ENCODE measurements at places on chromosomes 4 and X.
A peak's percentile ranks its signal among the peaks of the same experiment; 100 is the strongest.

- DNase-seq, result peak; percentile 70
Measured at GRCh38 chrX:103918050-103918449, 44.4 kb upstream of the TMSB15B start.

DNA sequence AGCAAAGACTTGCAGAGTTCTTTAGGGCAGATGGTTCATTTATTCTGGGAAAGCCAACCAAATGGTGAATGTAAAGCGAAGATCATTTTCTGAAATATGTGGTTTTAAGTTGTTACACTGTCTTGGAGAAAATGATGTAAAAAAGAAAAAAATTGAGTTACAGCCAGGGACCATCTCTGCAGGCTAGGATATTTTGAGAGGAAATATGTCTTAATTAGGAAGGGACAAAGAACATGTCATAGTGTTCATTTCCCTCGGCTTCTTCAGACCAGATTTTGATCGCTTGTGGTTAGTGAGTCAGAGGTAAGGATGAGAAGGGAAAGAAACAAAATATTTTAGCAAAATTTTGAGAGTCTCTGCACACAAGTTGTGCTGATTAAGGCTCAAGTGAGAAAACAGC is 59.0 kb upstream of the C1QTNF7 start:
- no peak for DNase-seq

DNA sequence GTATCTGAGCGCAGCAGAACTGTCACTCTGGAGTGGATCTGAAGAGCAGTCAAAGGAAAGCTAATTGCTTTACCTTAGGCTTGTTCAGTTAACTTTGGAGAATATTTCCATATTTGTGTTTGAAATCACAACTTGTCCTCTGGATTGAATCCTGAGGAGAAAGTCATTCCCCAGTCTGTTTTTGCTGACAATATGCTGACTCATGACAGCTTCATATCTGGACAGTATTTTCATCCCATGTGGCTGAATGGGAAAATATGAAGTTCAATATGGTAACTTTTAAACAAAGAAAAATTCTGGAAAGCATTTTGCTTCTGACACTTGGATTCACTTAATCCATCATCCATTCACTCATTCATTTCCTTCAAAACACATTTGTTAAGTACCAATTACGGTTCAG is 46.3 kb upstream of the MAGEC3 start:
- DNase-seq, result no peak

GRCh38 chr4:151809716-151810115 is 48.9 kb upstream of the GATB start:
- no peak for DNase-seq

DNA sequence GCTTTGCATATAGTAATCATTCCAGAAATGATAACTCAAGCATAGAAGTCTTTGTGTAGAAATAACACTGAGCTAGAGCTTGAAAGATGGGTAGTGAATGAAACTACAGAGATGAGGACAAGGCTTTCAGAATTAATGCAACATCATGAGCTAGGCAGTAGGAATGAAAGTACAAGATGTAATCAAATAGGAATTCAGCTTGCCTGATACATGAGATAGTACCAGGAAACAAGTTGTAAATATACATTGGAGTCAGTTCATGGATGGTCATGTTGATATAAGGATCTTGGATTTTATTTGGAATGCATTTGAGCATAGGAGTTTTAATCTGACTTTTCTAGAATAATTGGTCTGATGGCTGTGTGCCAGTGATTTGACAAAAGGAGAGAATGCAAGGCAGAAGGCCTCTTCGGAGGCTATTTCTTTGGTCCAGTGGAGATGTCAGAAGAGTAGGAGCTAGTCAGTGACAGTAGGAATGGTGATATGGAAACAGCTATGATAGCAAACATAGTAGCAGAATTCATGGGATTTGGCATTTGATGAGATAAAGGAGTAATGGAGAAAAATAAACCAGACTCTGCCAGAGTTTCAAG is 206.4 kb upstream of the PACRGL start:
- no peak for DNase-seq

- no peak for DNase-seq
Measured at GRCh38 chrX:134588806-134589205, 69.5 kb downstream of the PLAC1 start.

- DNase-seq, result peak; percentile 56
Measured at GRCh38 chr4:14309431-14309830, 681.9 kb upstream of the BOD1L1 start.

DNA sequence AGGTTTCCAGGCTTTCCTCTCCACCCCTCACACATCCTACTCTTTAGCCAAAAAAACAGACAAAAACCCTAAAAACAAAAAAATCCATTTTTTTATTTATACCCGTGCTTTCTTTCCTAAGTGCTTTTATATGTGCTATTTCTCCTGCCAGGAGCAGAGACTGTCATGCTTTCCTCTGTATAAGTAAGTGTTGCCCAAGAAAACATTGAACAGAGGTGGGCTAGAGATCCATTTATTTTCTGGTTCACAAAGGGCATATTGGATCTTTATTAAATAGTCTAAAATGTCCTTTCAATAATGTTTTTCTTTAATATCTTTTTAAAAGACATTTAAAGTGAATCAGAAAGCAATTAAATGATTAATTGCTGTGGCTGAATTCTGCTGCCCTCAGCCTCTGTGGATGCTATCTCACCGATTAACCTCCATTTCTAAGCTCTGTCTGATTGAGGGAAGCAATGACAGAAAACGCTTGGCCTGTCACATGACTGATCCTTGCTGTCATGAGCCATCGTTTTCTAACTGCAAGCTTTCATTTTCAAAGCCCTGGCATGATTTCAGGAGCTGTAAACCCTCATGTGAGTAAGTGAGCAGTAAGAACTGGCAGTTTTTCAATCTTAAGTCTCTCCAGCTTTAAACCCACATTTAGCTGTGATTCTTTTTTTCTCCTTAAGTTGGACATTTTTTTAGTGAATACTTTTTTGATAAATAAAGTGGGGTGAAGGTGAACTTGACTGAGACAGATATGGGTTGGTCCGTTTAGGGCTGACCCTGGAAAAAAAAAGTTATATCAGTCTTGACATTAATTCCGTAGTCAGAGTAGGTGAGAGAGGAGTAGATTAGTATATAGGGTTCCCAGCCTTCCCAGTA is 180.7 kb upstream of the PGRMC2 start:
- DNase-seq, result peak; percentile 73

DNA sequence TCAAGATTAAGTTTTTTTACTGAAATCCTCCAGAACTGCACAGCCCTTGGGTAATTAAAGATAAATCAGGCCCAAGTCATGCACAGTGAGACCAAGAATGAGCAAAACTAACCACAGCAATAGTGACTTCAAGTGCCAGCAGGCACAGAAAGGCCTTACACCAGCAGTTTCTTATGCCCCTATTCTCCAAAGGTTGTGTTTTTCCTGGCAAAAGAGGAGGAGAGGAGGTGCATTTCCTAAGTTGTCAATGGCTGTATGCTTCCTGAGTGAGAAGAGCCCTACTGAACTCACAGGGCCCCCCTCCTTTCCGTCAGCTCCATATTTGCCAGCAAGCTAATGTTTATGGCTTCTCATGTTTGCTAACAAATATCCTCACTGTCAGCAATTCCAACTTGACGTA is 418.7 kb upstream of the INTU start:
- DNase-seq, result peak; percentile 42

- no peak for DNase-seq
Measured at GRCh38 chrX:71236836-71237235, 13.8 kb downstream of the GJB1 start.

DNA sequence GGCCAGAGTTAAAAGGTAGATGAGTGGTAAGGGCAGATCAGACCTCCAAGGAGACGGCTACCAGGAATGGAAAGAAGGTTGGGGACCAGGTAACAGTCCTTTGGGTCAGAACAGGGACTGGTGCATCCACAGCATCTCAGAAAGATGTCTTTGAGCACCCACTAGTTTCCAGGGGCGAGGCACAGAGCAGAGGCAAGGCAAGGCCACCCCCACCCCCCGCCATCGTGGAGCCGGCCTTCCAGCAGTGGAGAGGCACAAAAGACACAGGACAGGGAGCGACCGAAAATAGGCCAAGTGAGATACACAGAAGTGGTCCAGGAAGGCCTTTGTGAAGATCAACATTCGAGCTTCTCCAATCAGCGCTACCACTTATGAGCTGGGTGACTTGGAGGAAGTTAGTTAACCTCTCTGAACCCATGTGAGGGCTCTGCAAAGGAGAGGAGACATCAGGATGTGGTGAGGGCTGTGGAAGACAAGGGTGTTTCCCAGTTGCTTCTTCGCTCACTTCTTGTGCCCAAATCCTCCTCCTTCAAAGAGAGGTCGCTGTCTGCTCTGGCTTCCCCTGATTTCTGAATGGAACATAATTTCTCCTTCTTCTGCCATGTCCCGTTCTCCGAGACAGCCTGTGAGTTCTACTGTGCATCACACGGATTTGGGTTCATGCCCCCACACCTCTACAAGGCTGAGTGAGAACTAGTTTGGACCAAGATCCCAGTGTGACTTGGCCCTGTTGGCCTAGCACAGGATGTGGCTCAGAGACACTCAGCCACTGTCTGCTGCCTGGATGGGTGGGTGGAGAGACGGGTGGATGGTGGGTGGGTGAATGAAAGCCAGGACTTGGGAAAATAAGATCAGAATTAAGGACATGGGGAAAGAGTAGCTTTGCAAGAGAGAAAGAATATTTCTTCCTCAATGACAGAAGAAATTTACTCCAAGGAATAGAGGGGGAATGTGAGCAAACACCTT is 16.7 kb upstream of the MSX1 start:
- no peak for DNase-seq

DNA sequence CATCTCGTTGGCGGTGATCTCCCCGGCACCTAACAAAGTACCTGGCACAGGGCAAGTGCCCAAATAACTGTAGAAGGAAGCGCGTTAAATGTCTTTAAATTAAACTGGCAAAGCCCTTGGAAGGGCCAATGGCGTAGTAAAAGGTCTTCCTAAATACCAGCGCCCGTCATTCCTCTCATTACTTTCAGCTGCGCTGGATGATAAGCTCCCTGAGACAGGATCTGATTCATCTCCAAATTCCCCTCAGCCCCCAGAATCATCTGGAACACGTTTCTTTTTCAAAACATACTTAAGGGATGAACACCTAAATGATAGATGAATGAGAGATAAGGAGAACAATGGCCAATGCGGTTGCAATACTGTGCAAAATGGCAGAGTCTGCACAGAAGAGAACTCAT is 95.1 kb downstream of the AFAP1 start:
- DNase-seq, result no peak

DNA sequence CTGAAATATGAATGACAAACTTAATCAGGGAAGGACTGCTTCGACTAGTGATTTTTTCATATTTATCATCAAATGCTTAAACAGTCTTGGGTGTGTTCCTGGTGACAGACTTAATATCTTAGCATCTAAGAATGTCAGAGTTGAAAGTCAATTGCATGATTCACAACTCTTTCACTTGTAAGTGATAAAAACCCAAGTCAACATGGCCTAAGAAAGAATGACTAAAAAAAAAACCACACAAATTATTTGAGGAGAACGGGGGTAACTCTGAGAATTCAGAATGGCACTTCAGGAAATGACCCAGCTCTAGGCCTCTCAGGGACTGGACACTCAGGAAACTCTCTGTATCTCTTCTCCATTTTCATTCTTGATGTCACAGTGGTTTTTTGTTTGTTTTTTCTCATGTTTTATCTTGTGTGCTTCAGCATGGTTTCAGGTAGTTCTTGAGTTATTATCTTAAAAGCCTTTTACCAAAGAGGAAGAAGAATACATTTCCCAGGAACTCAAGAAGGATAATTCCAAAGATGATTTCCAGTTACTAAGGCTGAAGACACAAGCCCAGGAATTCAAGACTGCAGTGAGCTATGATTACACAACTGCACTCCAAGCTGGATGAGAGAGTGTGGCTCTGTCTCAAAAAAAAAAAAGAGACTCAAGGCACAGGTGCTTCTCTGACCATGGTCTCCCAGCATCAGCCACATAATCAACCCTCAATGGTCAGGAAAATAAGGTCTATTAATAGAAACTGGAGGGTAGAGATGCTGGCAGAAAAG is 1697.8 kb upstream of the IGFBP7 start:
- DNase-seq, result no peak

DNA sequence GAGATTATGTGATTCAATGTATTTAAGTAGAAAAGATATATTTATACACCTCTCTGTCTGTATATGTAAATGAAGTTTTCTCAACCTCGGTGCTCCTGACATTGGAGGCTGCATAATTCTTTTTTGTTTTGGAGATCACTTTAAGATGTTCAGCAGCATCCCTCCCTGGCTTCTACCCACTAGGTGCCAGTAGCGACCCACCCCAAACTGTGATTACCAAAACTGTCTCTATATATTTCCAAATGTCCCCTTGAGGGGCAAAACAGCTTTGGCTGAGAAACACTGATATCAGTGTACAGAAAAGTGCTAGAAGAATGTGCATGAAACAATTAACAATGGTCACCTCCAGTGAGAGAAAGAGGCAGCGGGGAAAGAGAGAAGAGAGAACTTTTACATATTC is 51.2 kb downstream of the DCX start:
- DNase-seq, result no peak

Data from testis (tissue), 5 donors.